ENCODE measurements at places on chromosomes 2 and 18.

GRCh38 chr2:50584185-50584584, 447.7 kb downstream of the NRXN1 start:
- DNase-seq, result no peak

- no peak for DNase-seq
These were observed 111.1 kb downstream of the PDCL3 start for GRCh38 chr2:100673691-100674485.

DNA sequence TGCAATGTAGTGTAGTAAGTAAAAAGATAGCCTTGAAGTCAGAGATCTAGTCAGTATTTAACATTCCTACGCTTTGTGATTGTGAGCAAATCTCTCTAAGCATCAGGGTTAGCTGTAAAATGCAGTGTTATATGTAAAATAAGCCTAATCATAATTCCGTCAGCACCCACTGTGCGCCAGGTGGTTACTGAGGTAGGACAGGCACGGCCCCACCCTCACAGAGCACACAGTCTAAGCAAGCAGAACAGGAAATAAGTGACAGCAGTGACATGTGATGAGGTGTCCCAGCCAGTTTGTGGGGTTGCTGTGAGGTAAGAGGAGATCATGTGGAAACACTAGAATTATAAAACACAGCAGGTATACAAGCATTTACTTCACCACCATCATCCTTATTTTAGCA, 267.1 kb downstream of the ICOS start:
- no peak for DNase-seq

GRCh38 chr18:58867281-58867961, 2.7 kb downstream of the ZNF532 start:
- DNase-seq, result no peak

DNA sequence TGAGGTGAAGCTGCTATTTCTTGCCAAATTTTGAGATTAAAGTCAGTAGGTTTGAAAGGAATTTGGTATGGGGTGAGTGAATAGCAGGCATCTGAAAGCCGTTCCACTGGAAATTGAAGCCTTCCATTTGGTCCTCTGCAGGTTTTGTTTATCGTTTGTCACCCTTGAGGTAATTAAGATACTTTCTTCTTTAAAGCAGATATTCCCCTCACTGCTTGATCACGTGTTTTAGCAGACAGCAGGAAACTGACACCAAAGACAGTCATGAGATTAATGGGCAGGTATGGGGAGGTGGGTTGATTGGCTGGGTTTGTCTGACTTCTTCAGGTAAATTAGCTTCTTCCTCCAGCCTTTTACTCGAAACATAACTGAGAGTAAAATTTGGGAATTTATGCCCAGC, 10.7 kb downstream of the LPIN1 start:
- DNase-seq, result no peak

- DNase-seq, result no peak
These were observed 49.8 kb downstream of the CYB5A start for GRCh38 chr18:74241970-74242369.

DNA sequence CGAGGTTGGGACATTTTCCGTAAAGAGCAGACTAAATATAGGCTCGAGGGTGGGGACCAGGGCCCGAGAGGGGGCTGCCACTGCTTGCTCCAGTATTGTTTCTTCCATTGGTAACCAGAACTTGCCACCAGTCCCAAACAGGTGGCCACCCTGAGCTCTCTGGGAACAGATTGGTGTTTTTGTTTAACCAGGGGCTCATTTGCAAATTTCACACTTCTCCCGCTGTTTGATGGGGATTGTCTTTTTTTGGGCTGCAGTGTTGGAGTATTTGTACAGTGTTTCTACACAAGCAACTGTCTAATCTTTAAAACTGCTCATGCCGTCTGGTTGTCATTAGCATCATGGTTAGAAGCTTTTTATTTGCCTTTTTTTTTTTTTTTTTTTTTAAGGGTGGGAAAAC, 8.5 kb downstream of the AGAP1 start:
- DNase-seq, result no peak

DNA sequence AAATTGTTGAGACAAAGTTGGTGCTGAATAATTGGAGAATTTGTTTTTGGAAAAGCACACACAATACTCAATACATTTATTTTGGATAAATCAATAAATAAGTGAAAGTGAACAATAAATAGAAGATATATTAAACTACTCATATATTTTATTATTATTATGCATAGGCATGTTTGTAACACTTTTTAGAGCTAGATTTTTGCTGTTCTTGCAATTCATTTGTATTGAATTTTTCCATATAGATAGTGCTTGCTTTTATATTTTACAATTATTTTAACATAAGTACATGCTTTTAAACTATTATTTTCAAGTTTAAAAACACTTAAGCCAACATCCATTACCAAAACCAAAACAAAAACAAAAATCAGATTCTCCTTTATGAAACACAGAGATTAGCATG, 43.9 kb downstream of the BAZ2B start:
- no peak for DNase-seq

DNA sequence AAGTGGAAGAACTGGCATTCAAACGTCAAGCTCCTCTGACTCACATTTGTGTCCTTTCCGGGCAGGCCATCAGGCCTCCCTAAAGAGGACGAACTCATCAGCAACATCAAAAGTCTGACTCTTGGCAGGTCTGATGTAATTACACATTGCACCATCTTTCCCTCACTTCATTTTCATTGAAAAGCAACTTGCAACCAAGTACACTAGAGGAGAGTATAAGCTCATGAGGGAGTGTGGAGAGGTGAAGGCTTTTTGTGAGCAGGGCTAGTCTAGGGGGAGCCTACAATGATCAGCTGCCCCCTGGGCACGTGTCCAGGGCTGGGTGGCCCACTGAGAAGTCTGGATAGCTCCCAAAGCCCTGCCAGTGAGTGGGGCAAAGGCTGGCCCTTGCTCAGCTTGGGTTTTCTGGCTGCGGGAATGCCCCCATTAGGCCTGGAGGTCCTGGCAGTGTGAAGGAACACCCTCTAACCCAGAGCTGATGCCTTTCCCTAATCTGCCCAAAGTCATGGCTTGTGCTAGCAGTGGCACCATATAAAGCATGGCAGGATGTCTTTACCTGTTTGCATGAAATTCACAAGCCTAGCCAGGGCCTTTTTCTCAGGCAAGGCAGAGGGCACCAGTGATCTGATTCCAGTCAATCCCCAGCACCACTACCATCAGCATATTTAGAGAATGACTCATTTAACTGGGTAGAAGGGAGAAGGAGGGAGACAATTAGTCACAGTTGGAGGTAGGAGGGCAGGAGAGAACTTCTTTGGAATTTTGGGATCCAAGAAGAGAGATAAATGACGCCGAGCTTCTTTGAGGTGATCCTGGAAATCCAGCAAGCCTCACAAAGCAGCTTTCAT, 8.5 kb upstream of the DAW1 start:
- DNase-seq, result no peak

GRCh38 chr2:218986148-218986761, 1.3 kb upstream of the FEV start:
- peak; percentile 42 for DNase-seq
